Inflammatory macrophage (primary cell): ENCODE measurements at places on chromosomes 3 and 15.

DNA sequence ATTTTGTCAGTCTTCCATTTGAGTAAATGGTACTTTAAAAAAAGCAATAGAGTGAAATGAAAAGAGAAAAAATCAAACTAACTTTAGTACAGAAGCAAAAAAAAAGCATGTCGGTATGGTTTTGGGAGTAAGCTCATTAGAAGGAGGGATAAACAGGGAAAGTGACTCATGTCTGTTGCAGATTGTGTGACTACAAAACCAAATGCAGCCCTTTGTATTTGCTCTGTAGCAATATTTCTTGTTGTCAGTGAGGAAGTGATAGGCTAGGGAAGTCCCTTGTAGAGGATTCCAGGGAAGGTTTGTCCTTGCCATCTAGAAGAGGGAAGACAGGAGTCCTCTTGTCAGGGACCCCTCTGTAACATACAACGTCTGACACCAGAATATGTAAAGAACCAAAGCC is 150.5 kb upstream of the POU1F1 start:
- no peak for DNase-seq

GRCh38 chr3:173249457-173249856 is 108.4 kb upstream of the SPATA16 start:
- no peak for DNase-seq

GRCh38 chr3:159448902-159449301 is 539.7 kb upstream of the IL12A start:
- no peak for DNase-seq

DNA sequence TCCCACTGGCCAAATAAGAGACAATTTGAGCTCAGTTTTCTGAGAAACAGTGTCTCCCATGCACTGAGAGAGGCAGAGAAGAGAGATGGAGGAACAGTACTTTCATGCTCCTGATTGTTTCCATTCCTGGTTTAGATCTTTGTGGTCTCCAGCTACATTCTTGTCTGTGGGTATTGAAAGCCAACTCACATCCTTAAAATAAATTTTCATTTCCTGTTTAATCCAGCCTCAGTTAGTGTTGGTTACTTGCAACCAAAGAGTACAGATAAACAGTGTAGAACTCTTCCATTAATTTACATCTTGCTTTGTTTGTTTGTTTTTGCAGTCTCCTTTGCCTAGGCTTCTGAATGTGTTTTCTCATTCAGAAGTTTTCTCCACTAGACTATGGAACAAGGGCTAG is 123.7 kb upstream of the CLSTN2 start:
- DNase-seq, result no peak

GRCh38 chr15:99371180-99372103 is 120.2 kb downstream of the LRRC28 start:
- peak; percentile 29 for DNase-seq

DNA sequence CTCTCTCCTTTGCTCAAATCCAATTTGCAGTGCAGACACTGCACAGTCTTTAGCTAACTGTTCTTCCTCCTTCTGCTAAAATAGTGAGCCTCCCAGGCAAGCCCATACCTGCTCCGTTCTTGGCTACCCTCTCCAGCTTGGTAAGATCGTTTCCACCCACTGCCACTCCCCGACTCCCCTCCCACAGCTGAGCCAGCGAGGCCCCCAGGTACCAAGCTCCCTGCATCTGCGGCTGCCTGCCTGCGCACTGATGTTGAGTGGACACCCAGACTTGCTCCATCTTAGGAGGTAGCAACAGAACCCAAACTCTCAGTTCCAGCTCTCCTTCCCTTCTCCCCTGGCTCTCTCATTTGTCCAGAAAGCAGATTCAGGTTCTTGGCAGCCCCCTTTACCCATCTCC is 7.9 kb upstream of the TNK2 start:
- DNase-seq, result no peak

- no peak for DNase-seq
Measured at GRCh38 chr3:27200721-27201489, 168.3 kb downstream of the NEK10 start.

- DNase-seq, result no peak
Measured at GRCh38 chr3:184240384-184241140, 8.2 kb downstream of the ALG3 start.
